ENCODE measurements at places on chromosomes 6 and 20. TPM values are rescaled to one million over a fixed set of nuclear protein-coding genes. Genes with fewer than 3 reads are reported as not detected.
A peak's percentile ranks its signal among the peaks of the same experiment; 100 is the strongest.

- H3K27ac ChIP-seq = no peak overlapping the region
- DNase-seq = no peak
- H3K4me1 ChIP-seq = no peaks in the 10 kb centered on the region
- no peak overlapping the region for H3K4me3 ChIP-seq
These were observed 11.2 kb upstream of the SERPINB9 start for GRCh38 chr6:2914318-2914660.

DNA sequence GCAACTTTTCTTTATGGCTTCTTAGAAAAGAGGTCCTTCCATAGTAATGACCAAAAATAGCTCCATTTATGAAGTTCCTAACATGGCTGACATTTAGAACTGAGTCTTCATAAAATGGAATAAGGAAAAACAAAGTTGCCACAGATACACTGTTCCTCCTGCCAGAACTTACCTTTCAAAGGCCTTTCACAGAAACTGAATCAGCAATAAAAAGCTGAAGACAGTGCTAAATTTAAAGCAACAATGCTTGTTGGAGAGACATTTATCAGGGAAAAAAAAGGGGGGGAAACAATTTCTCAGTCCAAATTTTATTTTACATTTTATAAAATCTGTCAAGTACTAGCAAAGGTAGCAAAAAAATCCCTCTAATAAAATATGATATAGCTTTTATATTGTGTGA is 17.3 kb downstream of the DEK start:
- H3K4me1 ChIP-seq = no peaks in the 10 kb centered on the region
- DNase-seq = no peak
- no peak overlapping the region for H3K4me3 ChIP-seq
- peaks cover 98% of the 10 kb centered on the region for H3K36me3 ChIP-seq
- H3K27me3 ChIP-seq = no peaks in the 10 kb centered on the region

- H3K27ac ChIP-seq = no peak overlapping the region
- no peaks in the 10 kb centered on the region for H3K36me3 ChIP-seq
- H3K27me3 ChIP-seq = no peaks in the 10 kb centered on the region
- peaks cover 4% of the 10 kb centered on the region for H3K4me1 ChIP-seq
- no peak overlapping the region for H3K4me3 ChIP-seq
These were observed 269.3 kb downstream of the ZFAND3 start for GRCh38 chr6:38088829-38089228.

DNA sequence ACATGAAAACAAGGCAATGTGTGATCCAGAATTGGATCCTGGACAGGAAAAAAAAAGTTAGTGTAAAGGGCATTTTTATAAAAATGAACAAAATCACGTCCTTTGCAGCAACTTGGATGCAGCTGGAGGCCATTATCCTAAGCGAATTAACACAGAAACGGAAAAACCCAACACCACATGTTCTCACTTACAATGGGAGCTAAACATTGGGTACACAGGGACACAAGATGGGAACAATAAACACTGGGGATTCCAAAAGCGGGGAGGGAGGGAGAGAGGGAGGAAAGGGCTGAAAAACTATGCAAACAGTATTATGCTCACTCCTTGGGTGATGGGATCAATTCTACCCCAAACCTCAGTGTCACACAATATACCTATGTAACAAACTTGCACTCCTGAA is 91.4 kb upstream of the BTBD3 start:
- H3K27me3 ChIP-seq = no peaks in the 10 kb centered on the region
- no peak for DNase-seq
- no peaks in the 10 kb centered on the region for H3K36me3 ChIP-seq
- H3K27ac ChIP-seq = no peak overlapping the region

GRCh38 chr6:130366107-130367005 is 539 bp downstream of the TMEM200A start:
- no peaks in the 10 kb centered on the region for H3K36me3 ChIP-seq
- H3K27me3 ChIP-seq = peaks cover 38% of the 10 kb centered on the region
- peak; percentile 24 for DNase-seq

- no peaks in the 10 kb centered on the region for H3K27me3 ChIP-seq
- no peaks in the 10 kb centered on the region for H3K36me3 ChIP-seq
- no peaks in the 10 kb centered on the region for H3K4me1 ChIP-seq
- H3K27ac ChIP-seq = no peak overlapping the region
- DNase-seq = no peak
These were observed 81.0 kb upstream of the LRFN2 start for GRCh38 chr6:40668203-40668602.

DNA sequence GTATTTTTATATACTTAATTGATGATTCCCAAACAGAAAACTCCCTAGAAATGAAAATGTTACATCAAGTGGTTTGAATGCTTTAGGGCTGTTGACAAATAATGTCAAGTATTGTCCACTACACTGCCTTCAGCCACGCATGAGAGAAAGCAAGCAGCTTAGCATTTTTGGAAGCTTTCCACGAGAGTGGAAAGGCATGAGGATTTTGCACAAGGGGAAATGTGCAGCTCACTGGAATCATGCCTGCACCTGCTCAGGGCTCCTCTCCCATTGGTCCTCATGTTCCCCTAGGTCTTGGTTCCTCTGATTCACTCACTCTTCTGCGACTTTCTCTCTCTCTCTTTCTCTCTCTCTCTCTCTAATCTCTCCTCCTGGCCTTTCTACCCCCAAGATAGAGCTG is 439.5 kb upstream of the CDH4 start:
- H3K4me3 ChIP-seq = no peak overlapping the region
- no peak for DNase-seq
- H3K36me3 ChIP-seq = no peaks in the 10 kb centered on the region
- H3K27ac ChIP-seq = no peak overlapping the region
- H3K27me3 ChIP-seq = peaks cover 9% of the 10 kb centered on the region

- H3K4me1 ChIP-seq = peaks cover under 1% of the 10 kb centered on the region
- no peaks in the 10 kb centered on the region for H3K27me3 ChIP-seq
- H3K4me3 ChIP-seq = no peak overlapping the region
- H3K36me3 ChIP-seq = no peaks in the 10 kb centered on the region
These were observed 55.1 kb downstream of the TMEM200A start for GRCh38 chr6:130420911-130421310.

GRCh38 chr6:12418946-12419345 is 128.8 kb downstream of the EDN1 start:
- no peak for DNase-seq
- H3K27me3 ChIP-seq = no peaks in the 10 kb centered on the region
- H3K27ac ChIP-seq = no peak overlapping the region
- no peaks in the 10 kb centered on the region for H3K36me3 ChIP-seq

GRCh38 chr20:6975311-6975710 is 207.8 kb downstream of the BMP2 start:
- H3K4me1 ChIP-seq = no peaks in the 10 kb centered on the region
- DNase-seq = no peak
- H3K27me3 ChIP-seq = no peaks in the 10 kb centered on the region

DNA sequence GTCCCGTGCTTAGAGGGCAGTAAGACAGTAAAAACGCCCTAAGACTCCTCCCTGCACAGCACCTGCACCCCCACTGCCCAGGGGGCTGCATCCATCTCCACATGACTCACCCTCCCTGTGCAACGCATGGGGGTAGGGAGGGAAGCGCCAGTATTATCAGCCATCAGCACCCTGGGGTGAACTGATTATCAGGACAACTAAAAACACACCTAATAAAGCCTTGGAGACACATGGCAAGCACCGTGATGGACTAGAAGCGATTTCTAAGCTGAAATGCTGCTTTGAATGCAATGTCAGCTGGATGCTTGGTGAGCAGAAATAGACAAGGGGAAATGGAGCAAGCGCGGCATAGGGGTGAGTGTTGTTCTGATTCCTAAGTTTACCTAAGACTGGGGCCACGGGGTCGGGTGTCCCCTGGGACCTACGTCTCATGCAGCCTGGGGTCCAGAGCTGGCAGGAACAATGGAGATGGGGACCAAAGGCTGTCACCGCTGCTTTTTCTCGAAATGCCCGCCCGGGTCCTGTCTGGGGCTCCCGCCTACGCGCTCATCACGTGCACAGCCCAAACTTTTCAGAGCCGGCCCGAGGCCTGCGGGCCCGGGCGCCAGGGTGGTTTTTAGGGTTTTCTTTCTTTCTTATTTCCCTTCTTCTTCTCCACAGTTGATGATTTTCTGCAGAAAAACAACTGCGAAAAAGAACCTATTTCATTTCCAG is 702 bp upstream of the TNFAIP3 start:
- H3K27ac ChIP-seq = no peak overlapping the region
- no peaks in the 10 kb centered on the region for H3K36me3 ChIP-seq
- DNase-seq = peak; percentile 35
- peak overlapping the region; percentile 59 for H3K4me3 ChIP-seq

DNA sequence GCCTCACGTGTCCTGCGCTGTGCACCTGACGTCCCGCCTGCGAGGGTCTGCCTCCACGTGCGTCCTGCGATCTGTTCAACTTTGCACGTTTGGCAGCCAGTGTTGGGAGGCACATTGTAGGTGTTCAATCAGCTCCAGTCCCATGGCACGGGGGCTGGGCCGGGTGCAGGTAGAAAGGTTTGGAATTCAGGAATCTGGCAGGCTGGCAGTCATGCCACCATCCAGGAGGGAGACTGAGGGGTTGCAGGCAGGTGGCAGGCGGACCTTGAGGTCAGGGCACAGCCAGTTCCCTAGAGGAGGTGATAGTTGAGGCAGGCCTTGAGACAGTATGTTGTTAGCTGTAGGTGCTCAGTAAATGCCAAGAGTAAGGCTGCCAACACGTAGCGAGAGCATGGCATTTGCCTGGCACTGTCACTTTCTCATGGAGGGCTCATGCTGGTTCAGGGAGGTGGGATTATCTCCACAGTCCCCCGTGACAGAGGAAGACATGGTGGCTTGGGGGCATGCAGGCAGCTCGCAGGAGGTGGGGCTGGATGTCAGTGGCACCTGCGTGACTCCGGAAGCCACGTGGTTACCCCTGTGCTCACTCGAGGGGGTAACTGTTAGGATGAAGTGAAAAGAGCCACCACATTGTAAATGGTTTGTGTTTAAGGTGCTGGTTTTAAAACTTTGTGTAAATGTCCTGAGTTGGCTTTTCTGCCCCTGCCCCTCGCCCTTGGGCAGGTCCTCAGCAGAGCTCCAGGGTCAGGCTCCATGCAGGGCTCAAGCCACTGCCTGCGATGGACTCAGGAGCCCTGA is 111.8 kb upstream of the FRMD1 start:
- DNase-seq = no peak
- no peaks in the 10 kb centered on the region for H3K27me3 ChIP-seq

DNA sequence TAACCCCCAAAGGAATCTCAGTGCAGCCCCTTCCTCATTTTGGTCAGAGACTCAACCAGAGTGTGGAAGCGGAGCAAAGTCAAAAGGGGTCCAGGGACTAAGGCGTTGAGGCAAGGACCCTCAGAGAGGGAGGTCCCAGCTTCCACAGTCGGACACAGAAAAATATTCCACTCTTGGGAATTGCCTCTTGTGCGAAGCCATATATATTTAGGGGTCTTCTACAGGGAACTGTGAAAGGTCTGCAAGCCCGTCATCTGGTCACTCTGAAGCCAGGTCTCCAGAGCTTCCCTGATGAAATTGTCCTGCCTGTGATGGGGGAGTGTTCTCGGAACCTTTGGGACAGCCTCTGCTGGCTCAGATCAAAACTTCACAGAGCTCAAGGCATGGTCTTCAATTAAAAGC is 160.8 kb downstream of the TBXT start:
- peak overlapping the region; percentile 85 for H3K27ac ChIP-seq
- no peaks in the 10 kb centered on the region for H3K36me3 ChIP-seq
- H3K4me3 ChIP-seq = peak overlapping the region; percentile 37

- H3K4me3 ChIP-seq = no peak overlapping the region
- no peaks in the 10 kb centered on the region for H3K27me3 ChIP-seq
- no peak overlapping the region for H3K27ac ChIP-seq
- DNase-seq = no peak
These were observed 567.4 kb downstream of the C6orf118 start for GRCh38 chr6:164741938-164742451.

DNA sequence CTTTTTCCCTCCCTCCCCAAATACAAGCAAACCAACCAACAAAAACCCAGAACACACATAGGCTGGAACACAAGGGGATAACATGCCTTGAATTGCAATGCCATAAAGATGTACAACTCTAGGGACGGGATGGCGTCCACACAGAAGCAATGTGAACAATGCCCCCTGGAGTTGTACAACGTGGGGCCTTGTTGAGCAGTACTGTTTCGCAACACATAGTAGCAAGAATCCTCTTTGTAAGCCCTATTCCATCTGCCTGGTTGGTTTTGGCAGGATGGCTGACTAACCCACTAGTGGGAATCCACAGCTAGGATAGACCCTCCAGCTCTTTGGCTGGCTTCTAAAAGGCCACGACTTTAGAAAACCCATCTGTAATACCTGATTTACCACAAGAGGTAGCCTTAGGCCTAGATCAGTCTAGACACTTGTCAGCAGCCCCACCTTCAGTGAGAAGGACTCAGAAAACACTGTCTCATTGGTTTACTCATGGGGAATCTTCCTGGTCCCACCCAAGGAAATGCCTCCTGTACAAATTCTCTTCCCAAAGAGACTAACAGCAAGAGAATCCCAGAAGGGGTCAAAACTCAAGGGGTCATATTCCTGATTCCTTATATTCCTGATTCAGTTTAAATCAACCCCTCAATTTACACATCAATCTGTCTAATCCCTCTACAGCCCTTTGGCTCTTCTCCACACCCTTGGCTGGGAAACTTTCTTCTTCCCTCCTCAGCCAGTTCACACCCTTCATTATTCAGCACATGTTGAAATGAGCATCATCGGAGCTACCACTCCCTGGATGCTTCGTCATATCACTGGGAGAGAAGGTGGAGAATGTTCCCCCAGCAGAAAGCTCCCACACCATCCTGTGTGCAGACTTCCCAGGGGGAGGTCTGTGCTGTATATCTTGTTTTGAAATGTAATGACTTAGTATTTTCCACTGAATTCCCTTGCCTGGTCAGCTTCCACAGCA is 622.4 kb upstream of the FLRT3 start:
- H3K4me3 ChIP-seq = no peak overlapping the region
- no peaks in the 10 kb centered on the region for H3K4me1 ChIP-seq
- no peaks in the 10 kb centered on the region for H3K36me3 ChIP-seq
- H3K27ac ChIP-seq = no peak overlapping the region

DNA sequence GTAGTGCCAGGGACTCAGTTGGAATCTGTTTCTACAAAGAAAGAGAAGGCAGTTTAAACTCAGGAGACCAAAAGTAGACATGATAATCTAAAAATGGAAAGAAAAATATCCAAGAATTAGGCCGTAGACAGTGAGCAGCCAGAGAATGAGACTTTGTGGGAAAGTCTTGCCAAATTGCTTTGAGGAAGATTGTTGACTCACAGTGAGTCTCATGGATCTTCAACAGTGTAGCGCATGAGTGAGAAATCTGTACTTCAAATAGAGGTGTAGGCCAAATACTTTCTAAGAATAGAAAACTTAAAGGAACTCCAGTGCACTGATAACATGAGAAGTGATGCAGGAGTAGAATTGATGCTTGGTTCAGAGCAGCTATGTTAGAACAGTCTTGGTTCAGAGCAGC is 284.5 kb downstream of the HTR1B start:
- no peaks in the 10 kb centered on the region for H3K36me3 ChIP-seq
- no peaks in the 10 kb centered on the region for H3K4me1 ChIP-seq
- H3K27me3 ChIP-seq = no peaks in the 10 kb centered on the region
- no peak overlapping the region for H3K27ac ChIP-seq
- H3K4me3 ChIP-seq = no peak overlapping the region

The LRRC73 gene
- total RNA-seq = 0.94 TPM

The FAXC gene
- 7.8 TPM for total RNA-seq

The CENPW gene
- 78.4 TPM for total RNA-seq

The COL9A3 gene
- 11.7 TPM for total RNA-seq

The SLC18B1 gene
- total RNA-seq = 25.2 TPM

The SLC22A16 gene
- not detected for total RNA-seq

The CCN5 gene
- total RNA-seq = not detected

The ALDH8A1 gene
- 0.45 TPM for total RNA-seq

The KCNK15 gene
- not detected for total RNA-seq

The NMBR gene
- not detected for total RNA-seq

The LIN28B gene
- 21.6 TPM for total RNA-seq

The CBLN4 gene
- not detected for total RNA-seq

The SLC35B3 gene
- total RNA-seq = 16.2 TPM

Measured in A673 (cell line).